Fibroblast of lung (primary cell): ENCODE measurements at places on chromosomes 11 and 22.

DNA sequence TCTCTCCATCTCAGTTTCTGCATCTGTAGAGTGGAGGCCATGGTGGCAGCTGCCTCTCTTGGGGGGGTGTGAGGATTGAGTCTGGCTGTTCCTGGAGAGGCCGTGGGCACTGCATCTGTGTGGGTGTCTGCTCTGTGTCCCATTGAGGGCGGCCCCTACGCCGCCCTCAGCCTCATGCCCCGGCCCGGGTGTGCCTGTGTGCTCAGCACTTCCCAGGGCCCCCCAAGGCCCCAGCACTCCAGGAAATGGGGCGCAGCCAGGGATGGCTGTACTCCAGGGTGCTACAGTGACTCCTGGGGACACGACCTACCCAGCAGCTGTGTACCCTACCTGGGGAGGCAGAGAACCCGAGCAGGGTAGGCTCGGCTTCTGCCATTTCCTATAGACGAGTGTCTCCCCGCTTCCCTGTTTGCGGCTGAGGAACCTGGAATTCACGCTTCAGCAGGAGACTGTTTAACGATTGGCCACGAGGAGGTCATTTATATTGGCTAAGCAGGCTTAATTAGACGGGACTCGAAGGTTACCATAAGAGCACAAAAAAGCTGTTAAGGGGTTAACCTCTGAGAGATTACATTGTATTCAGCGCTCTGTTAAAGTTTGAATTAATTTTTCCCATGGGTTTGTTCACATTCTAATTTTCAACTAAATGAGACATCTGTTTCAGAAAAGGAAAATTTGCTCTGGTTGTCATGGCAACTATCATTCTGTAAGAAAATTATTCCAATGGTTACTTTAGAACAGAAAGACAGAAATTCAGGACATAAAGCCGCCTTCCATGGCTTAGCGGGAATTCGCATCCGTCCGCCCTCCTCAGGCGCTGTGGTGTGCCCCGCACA, 76.4 kb downstream of the MPPED1 start:
- no peak for DNase-seq

DNA sequence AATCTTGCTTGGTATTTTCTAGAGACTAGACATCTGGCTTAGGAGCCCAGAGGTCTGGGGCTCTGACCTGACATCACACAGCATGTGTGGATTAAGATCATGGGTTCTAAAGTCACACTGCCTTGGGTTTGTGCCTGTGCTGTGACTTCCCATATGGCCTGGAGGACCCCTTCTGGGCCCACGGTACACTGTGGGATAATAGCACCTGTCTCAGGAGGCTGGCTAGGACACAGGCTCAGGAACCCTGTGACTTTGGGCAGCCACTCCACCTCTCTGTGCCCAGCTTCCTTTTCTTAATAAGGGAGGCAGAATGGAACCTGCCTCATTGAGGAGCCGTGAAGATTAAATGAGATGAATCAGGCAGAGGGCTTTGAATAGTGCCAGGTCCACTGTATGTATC, 99.2 kb upstream of the B3GAT1 start:
- no peak for DNase-seq

- peak; percentile 97 for DNase-seq
These were observed 5.6 kb upstream of the TMA7B start for GRCh38 chr22:39954584-39955055.

GRCh38 chr22:24188705-24189248, 7.5 kb downstream of the SUSD2 start:
- no peak for DNase-seq

- no peak for DNase-seq
These were observed 162.3 kb upstream of the GRK3 start for GRCh38 chr22:25402160-25402500.

DNA sequence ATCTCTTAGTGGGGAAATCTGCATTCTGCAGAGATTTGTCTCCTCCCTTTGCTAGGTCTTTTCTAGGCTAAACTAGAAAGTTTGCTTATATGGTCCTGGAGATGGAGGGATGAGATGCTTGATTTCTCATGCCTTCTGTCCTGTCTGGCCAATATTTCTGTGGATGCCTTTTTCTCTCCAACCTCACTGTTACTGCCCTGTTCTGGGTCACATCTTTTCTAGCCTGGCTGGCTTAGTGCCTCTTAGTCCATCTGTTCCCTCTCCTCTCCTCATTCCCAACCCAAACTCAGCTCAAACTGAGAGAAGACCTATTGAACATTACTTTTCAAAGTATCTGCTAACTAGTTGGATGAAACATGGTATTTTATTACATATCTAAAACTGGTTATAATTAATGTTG, 62.0 kb downstream of the RRM1 start:
- no peak for DNase-seq

- DNase-seq: no peak
These were observed 66.1 kb downstream of the TENM4 start for GRCh38 chr11:79374727-79375126.

DNA sequence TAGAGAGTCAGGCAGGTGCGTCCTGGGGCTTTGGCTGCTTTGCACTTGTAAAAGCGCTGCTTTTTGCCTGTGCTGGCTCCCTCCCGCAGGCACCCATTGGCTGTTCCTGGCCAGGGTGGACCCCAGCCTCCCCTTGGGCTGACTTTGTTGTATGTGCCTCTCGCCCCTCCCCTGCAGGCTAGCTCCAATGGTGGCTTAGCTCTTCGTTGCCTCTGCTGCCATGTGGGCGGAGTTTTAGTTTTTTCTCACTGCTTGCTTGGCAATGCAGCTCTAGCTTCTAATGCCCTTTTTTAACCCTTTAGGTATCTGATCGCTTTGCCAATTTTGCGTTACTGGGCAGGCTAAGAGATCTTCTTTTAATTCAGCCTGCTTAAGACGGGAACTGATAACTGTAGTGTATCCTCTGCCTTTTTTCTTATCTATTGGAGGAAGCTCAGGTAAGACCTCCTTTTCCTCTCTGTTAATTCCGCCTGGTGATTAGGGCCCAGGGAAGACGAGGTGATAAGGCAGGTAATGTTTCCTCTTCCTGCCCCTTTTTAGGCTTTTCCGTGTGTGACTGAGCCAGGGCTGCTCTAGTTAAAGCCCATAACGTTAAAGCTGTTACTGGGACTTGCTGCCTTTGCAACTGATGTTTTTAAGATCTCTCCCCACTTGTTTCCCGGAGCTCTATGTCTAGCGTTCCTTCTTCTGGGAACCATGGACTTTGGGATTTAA, 11.7 kb upstream of the GLYATL1 start:
- peak; percentile 62 for DNase-seq

DNA sequence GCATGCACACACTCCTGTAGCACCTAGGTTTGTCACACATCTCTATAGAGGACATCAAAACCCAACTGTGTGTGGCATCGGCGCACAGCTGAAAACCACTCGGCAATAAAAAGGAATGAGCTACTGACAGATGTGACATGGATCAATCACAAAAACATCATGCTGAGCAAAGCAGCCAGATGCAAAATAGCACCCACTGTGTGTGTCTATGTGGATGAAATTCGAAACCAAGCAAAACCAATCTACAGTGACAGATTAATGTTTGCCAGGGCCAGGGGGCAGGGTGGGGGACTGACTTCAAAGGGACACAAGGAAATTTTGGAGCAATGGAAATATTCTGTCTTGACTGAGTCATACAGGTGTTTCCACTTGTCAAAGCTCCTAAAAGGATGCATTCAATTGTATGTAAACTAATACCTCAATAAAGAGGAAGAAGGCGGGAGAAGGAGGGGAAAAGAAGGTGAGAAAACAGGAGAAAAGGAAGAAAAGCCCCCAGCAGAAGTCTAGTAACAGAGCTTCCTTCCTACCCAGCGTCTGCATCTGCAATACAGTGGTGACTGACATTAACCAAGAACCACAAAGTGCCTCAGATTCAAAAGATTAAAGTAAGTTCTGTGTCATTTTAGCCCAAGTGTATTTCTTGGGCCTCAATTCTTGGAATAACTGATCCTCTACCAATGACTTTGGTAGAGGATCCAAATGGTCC, 49.8 kb downstream of the PACSIN2 start:
- DNase-seq: peak; percentile 41

DNA sequence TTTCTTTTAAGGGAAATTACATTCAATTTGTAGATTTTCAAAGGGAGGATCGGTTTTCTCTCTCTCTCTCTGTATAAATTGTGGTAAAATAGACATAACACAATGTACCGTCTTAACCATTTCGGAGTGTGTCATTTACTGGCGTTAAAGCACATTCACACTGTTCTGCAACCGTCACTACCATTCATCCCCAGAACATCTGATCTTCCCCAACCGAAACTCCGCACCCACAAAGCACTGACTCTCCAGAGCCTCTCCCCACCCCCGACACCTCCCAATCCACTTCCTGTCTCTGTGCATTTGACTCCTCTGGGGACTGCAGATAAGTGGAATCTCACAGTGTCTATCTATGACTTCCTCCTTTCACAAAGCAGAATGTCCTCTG, 15.9 kb upstream of the GRAMD4 start:
- peak; percentile 49 for DNase-seq

- peak; percentile 59 for DNase-seq
These were observed 135.9 kb downstream of the FDX1 start for GRCh38 chr11:110565357-110566336.

- DNase-seq: no peak
These were observed 109.9 kb downstream of the DLG2 start for GRCh38 chr11:85517272-85517671.

- no peak for DNase-seq
These were observed 4.6 kb downstream of the CD151 start for GRCh38 chr11:837189-837989.

- peak; percentile 80 for DNase-seq
These were observed 62.1 kb downstream of the RBFOX2 start for GRCh38 chr22:35966314-35967045.

GRCh38 chr22:47158457-47158856, 396.0 kb downstream of the TBC1D22A start:
- no peak for DNase-seq
